ENCODE measurements at places on chromosomes 5 and 9.

- DNase-seq = no peak
Measured at GRCh38 chr5:140131967-140132409, 6.3 kb downstream of the IGIP start.

DNA sequence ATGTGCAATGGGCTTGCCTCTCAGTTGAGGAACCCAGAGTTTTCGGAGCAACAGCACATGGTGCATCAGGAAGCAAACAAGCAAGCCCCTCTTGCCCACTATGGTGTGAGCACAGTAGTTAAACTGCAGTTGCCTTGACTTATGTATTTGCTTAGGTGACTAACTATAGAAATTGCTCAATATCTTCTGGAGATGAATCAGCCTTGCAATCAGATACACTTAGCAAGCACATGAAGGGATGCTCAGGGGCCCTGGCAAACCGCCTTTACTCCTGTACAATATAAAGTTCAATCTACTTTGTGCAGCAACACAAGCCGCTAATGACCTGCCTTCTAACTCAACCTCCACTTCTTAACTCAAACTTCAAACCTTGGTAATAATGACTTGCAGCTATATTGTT lies 581.7 kb upstream of the RIOK2 start:
- no peak for DNase-seq

GRCh38 chr9:23741351-23741750 lies 84.7 kb downstream of the ELAVL2 start:
- DNase-seq = no peak

GRCh38 chr5:51387884-51388275 lies 4.6 kb downstream of the ISL1 start:
- no peak for DNase-seq

DNA sequence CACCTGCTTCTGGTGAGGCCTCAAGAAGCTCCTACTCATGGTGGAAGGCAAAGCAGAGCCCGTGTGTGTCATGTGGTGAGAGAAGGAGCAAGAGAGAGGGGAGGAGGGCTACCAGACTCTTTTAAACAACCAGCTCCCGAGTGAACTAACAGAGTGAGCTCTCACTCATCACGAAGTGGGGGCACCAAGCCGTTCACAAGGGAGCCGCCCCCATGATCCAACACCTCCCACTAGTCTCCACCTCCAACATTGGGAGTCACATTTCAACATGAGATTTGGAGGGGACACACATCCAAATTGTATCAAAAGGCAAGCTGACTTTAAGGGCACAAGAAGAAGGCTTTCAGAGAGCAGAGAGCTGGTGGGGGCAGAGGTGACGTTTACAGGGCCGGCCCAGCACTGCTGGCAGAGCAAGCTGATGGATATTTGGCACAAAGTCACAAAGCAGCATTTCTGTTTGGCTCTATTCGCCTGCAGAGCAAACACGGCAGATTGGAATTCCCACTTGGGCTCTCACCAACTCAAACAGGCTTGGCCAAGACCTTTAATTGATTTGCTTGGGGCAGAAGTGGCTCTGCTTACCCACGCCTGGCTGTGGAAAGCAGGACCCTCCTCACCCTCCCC lies 20.0 kb downstream of the PITX1 start:
- DNase-seq = no peak

- DNase-seq = no peak
Measured at GRCh38 chr9:22100626-22101025, 91.5 kb upstream of the CDKN2B start.

DNA sequence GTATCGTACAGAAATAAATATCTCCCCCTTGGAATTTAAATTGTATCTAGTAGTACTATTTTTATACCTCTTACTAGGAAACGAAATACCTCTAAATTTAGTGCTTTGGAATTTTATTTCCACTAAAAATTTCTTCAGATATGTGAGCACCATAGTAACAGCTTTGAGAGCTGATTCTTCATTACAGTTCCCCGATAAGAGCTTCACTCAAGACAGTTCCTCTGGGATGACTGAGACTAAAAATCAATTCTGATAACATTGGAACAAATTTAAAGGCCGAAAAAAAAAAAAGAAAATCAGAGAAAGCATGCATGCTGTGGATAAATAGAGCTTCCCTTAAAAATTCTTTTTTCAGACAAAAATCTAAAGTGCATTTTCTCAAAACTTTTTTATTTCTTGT lies 68.5 kb upstream of the MEF2C start:
- no peak for DNase-seq

GRCh38 chr9:128323212-128323730 lies 632 bp downstream of the COQ4 start:
- no peak for DNase-seq

GRCh38 chr5:14296533-14297331 lies 153.6 kb downstream of the TRIO start:
- DNase-seq = no peak

- no peak for DNase-seq
Measured at GRCh38 chr5:3736926-3737325, 141.3 kb downstream of the IRX1 start.

DNA sequence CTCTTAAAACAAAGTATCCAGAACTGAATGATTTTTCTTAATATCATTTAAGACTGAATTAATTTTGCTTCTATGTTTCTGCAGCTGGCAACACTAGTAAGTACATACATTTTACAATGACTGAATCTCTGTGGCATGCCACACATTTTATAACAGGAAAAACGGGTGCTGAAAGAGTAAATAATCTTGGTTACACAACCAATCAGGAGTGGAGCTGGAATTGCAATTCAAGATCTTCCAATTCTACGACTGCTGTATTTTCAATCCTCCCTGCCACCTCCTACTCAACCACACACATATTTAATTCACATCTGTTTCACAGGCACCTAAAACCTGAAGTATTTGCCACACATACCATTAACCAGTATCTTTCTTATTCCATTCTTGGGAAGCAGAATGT lies 52.7 kb upstream of the NR5A1 start:
- DNase-seq = no peak

DNA sequence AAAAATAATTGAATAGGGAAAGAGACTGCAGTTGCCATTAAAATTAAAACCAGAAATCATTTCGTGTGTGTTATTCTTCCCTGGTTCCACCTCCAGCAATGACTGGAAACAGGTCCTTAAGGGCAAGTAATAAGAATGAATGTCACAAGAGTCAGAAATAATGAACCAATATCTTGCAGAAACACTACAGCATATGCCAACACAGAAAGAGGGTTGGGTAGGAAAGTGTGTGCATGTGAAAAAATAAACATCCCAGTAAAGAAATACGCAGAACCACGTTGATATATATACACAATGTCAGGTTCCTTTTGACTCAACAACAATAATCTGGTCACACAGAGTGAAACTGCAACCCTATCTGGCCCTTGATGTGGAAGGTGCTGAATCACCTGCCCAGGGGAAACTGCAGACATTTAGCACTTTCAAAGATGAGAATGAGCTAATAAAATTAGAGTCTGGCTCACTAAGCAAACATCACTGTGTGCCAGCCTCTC lies 15.0 kb downstream of the HMHB1 start:
- DNase-seq = no peak

- no peak for DNase-seq
Measured at GRCh38 chr5:132464156-132464939, 26.2 kb downstream of the IRF1 start.

- no peak for DNase-seq
Measured at GRCh38 chr5:179275941-179276837, 69.1 kb downstream of the ADAMTS2 start.

- no peak for DNase-seq
Measured at GRCh38 chr5:64286381-64286780, 120.7 kb downstream of the RNF180 start.

DNA sequence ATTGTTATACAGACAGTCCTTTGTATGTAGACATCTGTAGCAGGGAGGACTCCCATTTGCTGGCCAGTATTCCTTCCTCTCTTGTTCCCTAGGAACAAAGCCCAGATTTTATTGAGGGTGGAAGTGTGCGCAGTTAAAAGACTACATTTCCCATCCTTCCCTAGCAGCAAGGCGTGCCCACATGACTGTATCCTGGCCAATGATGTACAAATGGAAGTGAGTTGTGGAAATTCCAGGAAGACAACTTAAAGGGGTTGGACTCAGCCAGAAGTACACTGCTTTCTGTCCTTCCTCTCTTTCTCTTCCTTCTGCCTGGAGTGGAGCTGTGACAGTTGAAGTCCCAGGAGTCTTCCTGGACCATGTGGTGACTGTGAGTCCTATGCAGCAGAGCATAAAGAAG lies 89.0 kb downstream of the HRH2 start:
- no peak for DNase-seq

DNA sequence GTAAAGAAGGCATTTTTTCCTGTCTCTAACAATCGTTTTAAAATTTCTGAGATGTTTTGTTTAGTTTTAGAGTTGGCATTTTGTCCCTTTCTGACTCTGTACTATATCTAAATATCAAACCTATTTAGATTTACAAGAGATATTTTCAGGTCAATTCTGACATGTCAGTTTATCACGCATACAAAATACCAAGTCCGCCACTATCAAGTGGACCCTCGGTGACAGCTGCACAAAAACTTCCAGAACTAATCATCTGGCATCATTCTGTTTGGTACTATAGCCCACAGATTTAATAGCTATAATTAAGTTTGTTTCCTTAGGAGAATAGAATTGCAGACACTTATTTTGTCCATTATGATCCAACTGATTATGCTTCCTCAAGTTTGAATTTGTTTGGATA lies 1278.2 kb downstream of the CDH12 start:
- no peak for DNase-seq

GRCh38 chr9:113673726-113674125 lies 202.4 kb upstream of the ZNF618 start:
- DNase-seq = no peak

DNA sequence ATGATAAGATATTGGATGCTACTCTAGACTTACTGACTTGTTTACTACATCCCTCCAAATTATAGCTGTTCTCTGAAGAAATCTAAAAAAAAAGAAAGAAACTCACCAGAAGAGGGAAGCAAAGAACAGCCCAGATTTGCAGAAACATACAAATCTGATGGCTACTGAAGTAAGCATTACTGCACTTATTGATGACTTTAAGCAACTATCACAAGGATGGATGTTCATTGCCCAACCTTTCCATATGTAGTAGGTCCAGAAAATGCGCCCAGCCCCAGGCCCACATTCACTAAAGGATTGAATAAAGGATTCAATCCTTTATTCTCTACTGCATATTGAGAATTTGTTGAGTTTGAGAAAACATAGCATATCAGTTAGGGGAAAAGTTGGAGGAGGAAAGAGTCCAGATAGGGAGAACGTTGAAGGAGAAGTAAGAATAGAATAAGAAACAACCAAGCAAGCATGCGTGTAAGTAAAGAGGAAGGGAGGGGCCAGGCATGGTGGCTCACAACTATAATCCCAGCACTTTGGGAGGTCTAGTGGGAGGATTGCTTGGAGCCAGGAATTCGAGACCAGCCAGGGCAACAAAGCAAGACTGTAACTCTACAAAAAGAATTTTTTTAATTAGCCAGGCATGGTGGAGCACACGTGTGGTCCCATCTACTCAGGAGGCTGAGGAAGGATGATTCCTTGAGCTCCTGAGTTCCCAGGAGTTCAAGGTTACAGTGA lies 33.8 kb upstream of the DTWD2 start:
- no peak for DNase-seq

DNA sequence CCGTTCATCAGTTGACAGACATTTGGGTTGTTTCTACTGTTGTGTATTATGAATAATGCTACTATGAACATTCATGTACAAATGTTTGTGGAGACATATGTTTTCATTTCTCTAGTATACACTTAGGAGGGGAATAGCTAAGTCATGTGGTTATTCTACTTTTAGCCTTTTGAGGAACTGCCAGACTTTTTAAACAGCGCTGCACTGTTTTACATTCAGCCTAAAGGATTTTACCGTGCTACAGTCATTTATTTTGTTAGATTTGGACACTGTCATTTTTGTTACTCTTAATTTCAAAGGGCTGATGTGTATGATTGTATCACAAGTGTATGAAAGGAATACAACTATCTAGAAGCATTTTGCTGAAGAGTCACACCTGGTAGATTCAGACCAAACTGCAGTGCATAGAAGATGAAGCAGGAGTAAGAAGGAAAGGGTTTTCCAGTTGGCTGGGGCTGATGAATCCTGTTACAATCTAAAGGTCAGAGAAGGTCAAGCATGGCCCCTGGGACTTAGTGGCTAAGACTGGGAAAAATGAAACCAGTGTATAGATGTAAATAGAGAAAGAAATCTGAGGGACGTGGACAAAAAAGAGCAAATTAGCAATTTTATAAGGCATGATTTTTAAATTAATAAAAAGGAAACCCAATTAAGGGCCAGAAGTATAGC lies 509.7 kb downstream of the PSAT1 start:
- no peak for DNase-seq

DNA sequence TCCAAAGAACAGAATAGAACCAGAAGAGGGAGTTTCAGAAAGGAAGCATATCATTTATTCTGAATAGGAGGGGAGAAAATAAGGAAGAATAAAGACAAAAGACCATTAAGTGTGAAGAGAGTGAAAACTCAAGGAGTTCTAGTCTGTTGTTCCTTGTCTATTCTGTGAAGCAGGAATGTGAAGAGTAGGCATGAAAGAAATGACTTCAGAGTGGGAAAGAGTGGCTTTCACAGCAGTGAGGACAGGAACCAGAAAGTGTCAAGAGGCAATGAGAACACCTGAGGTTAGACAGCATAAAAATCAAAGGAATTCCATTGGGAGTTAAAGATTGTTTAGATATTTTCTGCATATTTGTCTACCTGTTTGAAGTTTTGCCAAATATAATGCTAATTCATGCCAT lies 768.8 kb upstream of the GRAMD2B start:
- no peak for DNase-seq

- no peak for DNase-seq
Measured at GRCh38 chr9:84832453-84832852, 162.9 kb downstream of the NTRK2 start.

DNA sequence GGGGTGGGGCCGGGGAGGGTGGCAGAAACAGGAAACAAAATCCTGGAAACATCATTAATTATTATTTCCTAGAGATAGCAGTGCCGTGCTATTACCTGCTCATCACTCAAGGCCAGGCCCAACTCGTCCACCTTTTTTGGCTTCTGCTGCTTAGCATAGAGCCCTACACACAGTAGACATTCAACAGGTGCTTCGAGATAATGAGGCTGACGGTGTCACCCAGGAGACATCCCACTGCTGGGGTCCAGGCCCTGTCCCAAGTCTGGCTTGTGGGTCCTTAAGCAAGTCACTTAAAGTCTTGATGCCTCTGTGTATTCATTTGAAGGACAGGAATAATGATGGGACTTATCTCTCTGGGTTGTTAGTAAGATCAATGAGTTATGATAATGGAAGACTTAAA lies 506.6 kb downstream of the BNC2 start:
- DNase-seq = no peak

GRCh38 chr5:95460665-95461064 lies 69.5 kb downstream of the FAM81B start:
- no peak for DNase-seq
